Naive B cell (primary cell): ENCODE measurements at places on chromosomes 6 and 20. TPM values are rescaled to one million over a fixed set of nuclear protein-coding genes. Genes with fewer than 3 reads are reported as not detected.
A peak's percentile ranks its signal among the peaks of the same experiment; 100 is the strongest.

JPH2 gene
- not detected for polyA plus RNA-seq

CLVS2 gene
- polyA plus RNA-seq, result not detected

VGLL2 gene
- not detected for polyA plus RNA-seq

ZNF831 gene
- 2.5 TPM for polyA plus RNA-seq

ZBTB12 gene
- polyA plus RNA-seq, result 0.20 TPM

HUS1B gene
- polyA plus RNA-seq, result 2.0 TPM

ID1 gene
- polyA plus RNA-seq, result 1.3 TPM

KHDC1 gene
- 11.4 TPM for polyA plus RNA-seq

ZFAND3 gene
- polyA plus RNA-seq, result 5.9 TPM

DNA sequence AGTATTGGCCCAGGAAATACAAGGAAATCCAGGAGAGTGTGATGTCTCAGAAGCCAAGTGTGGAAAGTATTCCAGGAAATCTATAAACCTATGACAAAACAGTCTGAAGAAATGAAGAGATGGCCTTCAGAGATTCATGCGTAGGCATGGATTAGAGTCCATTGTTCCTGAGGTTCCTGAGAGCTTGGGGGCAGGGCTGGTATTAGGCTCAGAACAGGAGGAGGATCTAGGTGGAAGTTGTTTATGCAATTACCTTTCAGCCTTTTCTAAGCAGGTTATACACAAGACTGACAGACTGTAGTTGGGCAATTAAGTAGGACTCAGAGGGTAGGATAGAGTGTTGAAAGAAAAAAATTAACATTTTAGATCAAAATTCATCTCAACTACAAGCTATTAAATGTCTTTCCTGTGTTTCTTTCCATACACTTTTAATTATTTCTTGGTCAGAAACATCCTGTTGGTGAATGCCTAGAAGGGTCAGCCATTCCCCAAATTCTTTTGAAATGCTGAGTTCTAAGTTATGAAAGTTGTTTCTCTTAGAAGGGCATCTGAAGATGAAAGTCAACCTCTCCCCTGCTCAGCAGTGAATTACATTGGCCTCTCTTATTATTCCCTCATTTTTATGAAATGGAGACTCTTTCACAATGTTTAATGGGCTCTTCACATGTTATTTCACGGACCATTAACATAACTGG lies 201.2 kb upstream of the MYLIP start:
- no peak for DNase-seq
- no peak overlapping the region for H3K27ac ChIP-seq
- peaks cover 3% of the 10 kb centered on the region for H3K4me1 ChIP-seq
- H3K4me3 ChIP-seq, result no peak overlapping the region
- peaks cover 3% of the 10 kb centered on the region for H3K27me3 ChIP-seq

- no peak overlapping the region for H3K27ac ChIP-seq
- H3K4me3 ChIP-seq, result no peak overlapping the region
- peaks cover 14% of the 10 kb centered on the region for H3K27me3 ChIP-seq
- no peaks in the 10 kb centered on the region for H3K36me3 ChIP-seq
- no peaks in the 10 kb centered on the region for H3K4me1 ChIP-seq
These were observed 680.9 kb downstream of the MAFB start for GRCh38 chr20:40008177-40008576.

DNA sequence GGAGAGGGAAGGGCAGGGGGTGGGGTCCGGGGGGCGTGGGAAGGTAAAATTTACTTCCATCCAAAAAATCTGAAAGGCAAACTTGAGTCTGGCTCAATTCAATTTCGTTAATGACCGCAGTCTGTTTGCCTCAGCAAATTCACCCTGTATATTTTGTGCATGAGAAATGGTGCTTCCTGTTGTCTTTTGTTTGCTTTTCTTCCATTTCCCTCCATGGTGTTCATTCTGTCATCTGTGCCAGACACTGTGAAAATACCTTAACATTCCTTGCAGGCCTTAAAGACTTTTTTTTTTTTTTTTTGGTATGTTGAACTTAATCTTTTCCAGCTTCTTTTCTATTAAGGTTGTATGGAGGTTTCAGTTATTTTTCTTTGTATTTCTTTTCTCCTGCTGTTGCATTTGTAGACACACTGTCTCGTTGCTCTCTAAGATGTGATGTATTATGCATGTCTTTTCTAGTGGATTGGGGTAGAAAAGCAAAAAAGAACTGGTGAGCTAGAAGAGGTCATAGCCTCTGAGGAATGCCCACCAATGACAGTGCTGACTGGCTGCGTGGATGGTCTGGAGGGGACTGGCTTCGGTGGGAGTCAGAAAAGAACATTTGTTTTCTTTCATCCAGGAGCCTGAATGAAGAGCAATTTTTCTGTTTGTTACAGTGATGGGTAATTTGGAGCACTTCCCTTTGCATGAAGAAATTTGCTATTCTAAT lies 585.0 kb upstream of the MAP3K7 start:
- DNase-seq, result no peak
- H3K4me3 ChIP-seq, result no peak overlapping the region
- no peaks in the 10 kb centered on the region for H3K4me1 ChIP-seq
- no peak overlapping the region for H3K27ac ChIP-seq

- H3K4me1 ChIP-seq, result peaks cover 27% of the 10 kb centered on the region
These were observed 11.3 kb downstream of the ZHX3 start for GRCh38 chr20:41306061-41306727.

DNA sequence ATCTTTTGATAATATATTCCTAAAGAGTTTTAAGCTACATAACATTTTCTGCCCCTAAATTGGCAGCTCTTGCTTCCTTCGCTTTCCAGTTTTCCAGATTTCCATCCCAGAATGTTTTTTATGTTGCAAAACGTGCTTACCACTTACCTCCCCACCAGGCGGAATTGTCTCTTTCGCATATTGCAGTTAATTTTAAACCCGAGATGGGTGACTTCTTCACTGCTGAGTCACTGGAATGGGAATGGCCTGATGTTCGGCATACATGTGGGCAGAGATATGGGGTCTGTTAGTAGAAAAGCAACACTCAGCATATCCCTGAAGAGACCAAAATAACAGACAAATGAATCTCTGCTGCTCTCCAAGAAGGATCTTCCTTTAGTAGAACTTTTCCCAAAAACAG lies 491.2 kb downstream of the PREX1 start:
- H3K4me1 ChIP-seq, result peaks cover 16% of the 10 kb centered on the region
- H3K36me3 ChIP-seq, result no peaks in the 10 kb centered on the region
- H3K4me3 ChIP-seq, result no peak overlapping the region
- H3K27ac ChIP-seq, result no peak overlapping the region
- no peak for DNase-seq

- H3K4me1 ChIP-seq, result peaks cover 42% of the 10 kb centered on the region
- no peak for DNase-seq
- H3K27ac ChIP-seq, result no peak overlapping the region
- no peaks in the 10 kb centered on the region for H3K36me3 ChIP-seq
- peak overlapping the region; percentile 97 for H3K4me3 ChIP-seq
These were observed 1.5 kb downstream of the LATS1 start for GRCh38 chr6:149716181-149716963.

GRCh38 chr20:54092021-54092420 lies 21.6 kb upstream of the BCAS1 start:
- H3K4me3 ChIP-seq, result no peak overlapping the region
- no peaks in the 10 kb centered on the region for H3K27me3 ChIP-seq
- H3K4me1 ChIP-seq, result peaks cover 13% of the 10 kb centered on the region
- no peaks in the 10 kb centered on the region for H3K36me3 ChIP-seq

DNA sequence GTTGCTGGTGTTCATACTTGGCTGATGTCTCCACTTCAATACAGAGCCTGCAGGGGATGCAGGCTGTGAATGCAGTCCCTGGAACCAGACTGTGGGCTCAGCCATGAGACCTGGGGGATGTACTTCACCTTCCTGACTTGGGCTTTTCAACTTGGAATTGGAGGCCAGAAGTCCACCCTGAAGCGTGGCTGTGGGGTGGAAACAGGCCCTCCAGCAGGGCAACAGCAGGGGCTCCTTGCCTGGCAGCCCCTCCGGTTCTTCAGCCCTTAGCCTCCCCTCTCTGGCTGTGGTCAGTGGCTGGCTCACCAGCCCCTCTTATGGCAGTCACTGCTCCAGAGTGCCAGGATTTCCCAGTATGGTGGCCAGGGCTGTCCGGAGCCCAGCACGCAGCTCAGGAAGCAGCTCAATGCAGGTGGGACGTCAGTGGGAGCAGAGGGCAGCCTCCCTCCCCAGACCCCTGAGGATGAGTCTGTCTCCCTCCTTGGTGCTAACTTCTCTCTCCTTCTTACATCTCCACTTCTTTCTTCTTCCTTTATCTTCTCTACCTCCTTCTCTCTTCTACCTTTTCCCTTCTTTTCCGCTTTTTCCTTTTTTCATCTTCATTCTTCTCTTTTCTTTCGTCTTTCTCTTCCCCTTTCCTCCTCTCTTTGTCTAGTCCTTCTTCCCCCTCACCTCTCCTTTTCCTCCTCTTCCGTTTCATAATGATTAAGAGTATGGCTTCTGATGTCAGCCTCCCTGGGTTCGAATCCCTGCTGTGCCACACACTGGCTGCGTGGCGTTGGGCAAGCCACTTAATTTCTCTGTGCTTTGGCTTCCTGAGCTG lies 45.3 kb downstream of the SLC52A3 start:
- H3K36me3 ChIP-seq, result no peaks in the 10 kb centered on the region
- no peaks in the 10 kb centered on the region for H3K4me1 ChIP-seq
- H3K27me3 ChIP-seq, result peaks cover 67% of the 10 kb centered on the region
- peak overlapping the region; percentile 47 for H3K27ac ChIP-seq
- DNase-seq, result no peak
- no peak overlapping the region for H3K4me3 ChIP-seq

DNA sequence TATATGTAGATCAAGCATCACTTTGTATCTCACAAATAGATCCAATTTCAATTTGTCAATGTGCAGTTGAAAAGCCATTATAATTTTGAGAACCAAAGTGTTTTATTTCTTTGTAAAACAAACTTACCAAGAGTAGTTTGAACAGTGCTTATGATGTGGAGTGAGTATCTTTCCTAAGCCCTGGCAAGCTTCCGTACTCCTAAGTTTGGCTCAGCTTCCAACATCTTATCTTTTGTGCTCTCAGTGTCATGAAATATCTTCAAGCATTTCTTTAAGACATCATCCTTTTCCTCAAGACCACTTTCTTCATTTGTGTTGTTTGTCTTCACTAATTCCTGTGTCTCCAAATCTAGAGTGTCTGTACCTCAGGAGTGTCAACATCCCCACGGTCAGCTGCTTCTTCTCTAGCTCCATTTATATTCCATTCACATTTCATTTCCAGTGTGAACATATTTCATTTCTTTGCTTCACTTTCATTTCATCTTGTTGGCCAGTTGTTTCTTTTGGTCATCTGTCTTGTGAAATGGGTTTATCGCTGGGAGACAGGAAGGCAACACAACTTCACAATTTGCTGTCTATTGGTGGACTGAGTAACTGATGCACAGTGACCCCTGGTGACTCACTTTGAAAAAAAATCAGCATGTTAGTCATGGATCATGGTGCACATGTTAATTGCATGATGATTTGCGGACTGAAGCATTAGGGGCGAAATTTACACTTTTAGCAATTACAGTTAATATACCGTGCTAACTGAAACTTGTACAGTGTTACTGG lies 36.9 kb downstream of the SLC24A3 start:
- no peaks in the 10 kb centered on the region for H3K4me1 ChIP-seq
- no peak for DNase-seq
- peaks cover 4% of the 10 kb centered on the region for H3K27me3 ChIP-seq
- no peak overlapping the region for H3K27ac ChIP-seq

DNA sequence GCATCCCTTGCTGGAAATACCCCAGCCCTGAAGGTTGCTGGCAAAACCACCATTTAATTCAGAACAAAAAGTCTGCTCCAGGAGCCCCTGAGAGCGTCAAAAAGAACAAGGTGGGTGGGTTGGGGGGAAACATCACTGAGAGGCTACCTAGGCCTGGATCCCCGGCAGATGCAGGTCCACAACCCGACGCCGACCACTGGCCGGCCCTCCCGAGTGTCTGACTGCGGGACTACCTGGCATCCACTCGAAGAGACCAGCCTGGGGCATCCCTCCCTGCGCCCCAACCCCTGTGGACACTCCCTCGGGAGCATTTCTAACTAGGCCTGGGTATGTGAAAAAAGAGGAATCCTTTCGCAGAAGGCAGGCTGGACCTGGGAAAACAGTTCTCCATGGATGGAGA lies 47.2 kb downstream of the FAM209B start:
- no peaks in the 10 kb centered on the region for H3K36me3 ChIP-seq
- H3K4me3 ChIP-seq, result no peak overlapping the region
- DNase-seq, result no peak
